Osteoblast (primary cell): ENCODE measurements at places on chromosomes 16 and 17. TPM values are rescaled to one million over a fixed set of nuclear protein-coding genes. Genes with fewer than 3 reads are reported as not detected.

- DNase-seq, result peak; percentile 69
Observed at GRCh38 chr17:66542129-66542966, 239.9 kb downstream of the PRKCA start.

- peak; percentile 97 for DNase-seq
Observed at GRCh38 chr17:17032131-17032692, 10.0 kb upstream of the MPRIP start.

GRCh38 chr17:66670206-66670605 lies 164.7 kb upstream of the CACNG5 start:
- no peak for DNase-seq

DNA sequence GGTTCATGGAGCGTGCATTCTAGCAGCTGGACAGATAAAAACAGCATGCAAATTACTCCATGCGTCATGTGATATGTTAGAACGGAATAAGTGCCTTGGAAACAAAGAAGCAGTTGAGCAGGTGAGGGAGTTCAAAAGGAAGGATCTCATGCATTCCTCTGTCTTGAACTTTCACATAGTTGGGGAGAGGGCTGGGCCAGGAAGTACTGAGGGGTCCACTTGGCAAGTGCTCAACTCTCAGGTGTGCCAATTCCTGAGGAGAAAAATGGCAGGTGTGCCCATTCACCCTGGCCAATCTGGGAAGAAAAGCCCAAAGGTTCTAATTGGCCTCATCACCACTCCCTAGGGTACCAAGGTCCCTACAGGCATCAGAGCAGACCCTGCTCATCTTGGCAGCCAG lies 67.7 kb downstream of the CES1 start:
- DNase-seq, result no peak

- DNase-seq, result peak; percentile 78
Observed at GRCh38 chr16:89104930-89105571, 11.4 kb downstream of the ACSF3 start.

GRCh38 chr17:70654706-70655105 lies 485.4 kb downstream of the KCNJ2 start:
- DNase-seq, result no peak

DNA sequence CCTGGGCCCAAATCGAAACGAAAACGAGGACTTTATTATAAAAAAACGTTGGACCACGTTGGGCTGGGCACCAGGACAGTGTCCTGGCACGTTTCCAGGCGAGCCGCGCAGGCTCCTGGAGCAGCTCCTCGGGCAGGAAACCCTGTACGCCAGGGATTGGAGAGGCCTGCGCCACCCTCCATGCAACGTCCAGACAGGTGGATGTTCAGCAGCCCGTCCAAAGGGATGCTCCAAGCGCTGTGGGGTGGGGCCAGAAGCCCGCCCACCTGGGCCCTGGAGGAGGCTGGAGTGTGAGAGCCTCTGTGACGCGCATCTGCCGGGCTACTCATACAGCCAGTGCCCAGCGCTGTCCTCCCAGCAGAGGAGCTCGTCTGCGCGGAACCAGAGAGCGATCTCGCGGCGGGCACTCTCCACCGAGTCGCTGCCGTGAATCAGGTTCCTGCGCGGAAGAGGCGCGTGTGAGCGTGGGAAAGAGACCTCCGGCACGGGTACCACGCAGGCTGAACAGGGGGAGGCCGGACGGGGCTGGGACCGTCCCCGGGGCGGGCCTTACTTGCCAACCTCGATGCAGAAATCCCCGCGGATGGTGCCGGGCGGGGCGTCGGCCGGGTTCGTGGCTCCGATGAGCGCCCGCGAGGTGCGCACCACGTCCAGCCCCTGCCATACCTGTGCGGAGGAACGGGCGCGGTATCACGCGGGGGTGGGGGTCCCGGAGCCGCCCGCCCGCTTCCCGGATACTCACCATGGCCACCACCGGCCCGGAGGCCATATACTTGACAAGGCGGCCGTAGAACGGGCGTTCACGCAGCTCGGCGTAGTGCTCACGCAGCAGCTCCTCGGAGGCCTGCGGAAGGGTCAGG lies 785 bp downstream of the NME3 start:
- peak; percentile 99 for DNase-seq

DNA sequence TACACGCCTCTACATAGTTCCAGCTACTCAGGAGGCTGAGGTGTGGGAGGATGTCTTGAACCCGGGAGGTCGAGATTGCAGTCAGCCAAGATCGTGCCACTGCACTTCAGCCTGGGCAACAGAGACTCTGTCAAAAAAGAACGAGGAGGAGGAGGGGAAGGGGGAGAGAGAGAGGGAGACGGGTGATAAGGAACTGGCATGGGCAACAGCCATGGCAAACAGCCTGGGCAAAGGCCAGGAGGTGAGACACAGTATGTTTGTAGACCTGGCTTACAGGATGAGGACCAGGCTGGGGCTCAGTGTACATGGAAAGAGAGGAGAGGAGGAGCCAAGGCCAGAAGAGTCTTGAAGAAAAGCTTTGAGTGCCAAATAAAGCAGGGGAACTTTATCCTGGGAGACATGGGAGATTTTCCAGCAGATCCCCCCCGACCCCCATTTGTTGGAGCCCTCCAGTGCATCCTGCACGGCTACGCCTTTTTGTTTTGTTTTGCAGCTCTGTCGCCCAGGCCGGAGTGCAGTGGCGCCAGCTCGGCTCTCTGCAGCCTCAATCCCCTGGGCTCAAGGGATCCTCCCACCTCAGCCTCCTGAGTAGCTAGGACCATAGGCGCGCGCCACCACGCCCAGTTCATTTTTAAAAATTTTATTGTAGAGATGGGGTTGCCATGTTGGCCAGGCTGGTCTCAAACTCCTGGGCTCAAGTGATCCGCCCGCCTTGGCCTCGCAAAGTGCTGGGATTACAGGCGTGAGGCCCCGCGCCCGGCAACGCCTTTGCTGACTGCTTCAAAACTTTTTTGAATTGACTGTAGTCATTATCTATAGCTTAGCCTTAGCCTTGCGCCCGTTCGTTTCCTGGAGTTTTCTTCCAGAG lies 1.3 kb upstream of the ALKBH5 start:
- peak; percentile 30 for DNase-seq

- DNase-seq, result no peak
Observed at GRCh38 chr17:45905814-45906213, 11.5 kb downstream of the MAPT start.

SLC7A6 gene
- 35.1 and 36.9 TPM in 2 replicates for total RNA-seq

DNA sequence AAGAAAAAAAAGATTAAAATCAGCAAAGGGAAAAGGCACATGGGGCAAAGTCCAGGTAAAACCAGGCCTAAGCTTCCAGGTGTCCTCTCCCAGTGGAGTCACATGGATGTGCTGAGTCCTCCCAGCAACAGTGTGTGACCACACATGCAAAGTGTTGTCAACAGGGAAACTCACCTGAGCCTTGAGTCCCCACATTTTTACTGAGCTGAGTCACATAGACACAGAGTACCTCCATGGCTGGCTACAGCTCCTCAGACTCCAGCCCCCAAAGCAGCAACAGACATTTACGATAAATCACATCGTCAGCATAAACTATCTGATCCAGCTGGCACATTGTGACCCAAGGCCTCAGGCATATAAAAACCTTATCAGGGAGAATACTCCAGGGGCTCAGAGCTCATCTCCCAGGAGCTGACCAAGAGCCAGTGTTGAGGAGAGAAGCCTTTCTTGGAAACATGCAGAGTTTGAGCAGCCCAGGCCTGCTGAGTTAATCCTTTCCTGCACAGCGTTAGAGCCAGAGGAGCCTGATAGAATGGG lies 20.5 kb downstream of the ERCC4 start:
- peak; percentile 61 for DNase-seq

- DNase-seq, result peak; percentile 18
Observed at GRCh38 chr17:40321961-40322357, 13.0 kb downstream of the RARA start.

DNA sequence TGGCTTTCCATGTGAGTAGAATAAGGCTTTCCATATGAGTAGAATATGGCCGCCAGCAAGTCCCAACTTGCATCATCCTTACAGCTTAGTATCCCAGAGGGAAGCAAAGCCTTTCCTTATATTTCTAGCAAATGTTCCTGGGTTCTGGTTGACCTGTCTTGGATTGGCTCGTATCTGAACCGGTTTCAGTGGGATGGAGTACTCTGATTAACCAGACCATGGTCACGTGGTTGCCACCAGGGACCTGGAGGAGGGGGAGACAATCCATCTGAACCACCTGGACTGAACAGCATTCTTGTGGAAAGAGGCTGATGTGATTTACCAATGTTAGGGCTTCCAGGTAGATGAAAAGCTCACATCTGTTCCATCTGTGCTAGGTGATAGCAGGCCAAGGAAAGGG lies 89.0 kb downstream of the SHISA6 start:
- no peak for DNase-seq

DNA sequence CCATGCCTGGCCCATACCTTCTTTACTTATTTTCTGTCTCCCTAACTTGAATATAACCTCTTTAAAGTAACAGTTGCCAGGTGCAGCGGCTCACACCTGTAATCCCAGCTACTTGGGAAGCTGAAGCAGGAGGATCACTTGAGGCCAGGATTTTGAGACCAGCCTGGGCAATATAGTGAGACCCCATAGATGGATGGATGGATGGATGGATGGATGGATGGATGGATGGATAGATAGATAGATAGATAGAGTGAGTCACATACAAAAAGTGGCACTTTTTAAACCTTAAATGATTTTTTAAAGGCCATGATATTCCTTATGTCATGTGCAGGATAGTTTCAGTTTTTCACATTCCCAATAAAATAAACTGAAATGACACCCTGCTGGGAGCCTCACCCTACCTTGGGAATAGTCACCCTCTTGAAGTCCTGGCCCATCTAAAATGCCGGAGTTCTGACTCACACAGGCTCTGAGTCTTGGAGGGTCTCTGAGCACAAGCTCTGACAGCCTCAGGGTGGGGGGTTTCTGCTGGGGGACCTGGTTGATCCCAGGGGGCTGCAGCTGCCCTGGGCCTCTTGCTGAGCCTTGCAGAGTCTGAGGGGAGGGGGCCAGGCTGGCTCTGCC lies 26.2 kb downstream of the CPNE2 start:
- peak; percentile 34 for DNase-seq

DNA sequence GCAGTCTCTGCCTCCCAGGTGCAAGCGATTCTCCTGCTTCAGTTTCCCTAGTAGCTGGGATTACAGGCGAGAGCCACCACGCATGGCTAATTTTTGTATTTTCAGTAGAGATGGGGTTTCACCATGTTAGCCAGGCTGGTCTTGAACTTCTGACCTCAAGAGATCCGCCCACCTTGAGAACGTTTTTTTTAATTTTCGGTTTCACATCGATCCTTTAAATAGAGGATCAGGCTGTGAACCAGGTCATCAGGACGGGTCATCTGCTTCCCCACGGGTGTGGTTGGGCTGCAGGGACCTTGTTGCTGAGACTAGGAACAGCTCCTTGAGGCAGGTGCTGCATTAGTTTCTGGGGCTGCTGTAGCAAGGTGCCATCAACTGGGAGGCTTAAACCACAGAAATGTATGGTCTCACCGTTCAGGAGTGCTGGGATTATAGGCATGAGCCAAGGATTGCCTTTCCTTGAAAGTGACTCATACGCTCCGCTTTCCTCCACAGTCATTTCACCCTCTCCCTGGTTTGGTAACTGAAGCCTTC lies 7.9 kb upstream of the NAGPA start:
- peak; percentile 85 for DNase-seq

- DNase-seq, result peak; percentile 93
Observed at GRCh38 chr16:4314532-4315185, 1.2 kb upstream of the GLIS2 start.

HBZ gene
- not detected in 2 replicates for total RNA-seq

DNA sequence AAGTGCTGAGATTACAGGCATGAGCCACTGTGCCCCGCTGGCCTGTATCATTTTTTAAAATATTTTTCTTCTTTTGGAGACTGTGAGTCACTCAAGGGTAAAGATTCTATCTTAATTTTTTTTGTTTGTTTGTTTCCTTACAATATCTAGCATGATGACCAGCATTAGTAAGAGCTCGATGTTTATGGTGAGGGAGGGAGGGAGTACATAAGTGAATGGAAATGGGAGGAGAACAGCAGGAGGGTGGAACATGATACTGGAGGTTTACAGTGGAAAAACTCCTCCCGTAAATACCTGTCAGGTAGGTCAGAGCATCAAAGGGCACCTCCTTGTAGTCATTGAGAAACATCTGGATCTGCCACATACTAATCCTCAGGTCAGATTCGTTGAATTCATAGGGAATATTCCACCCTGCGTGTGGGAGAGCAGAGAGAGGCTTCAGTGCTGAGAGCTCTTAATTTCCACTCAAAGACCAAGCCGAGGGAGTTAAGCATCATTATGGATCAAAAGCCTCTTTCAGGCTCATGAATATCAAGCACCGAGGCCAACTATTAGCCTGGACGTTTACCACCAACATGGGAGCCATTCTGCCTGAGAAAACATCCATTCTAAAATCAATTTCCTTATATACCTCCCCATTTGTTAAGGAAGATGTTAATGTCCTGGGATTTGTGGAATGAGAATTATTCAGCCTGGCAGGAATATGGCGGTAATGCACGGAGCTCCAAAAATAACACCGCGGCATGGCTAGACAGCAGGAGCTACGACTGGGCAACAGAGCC lies 51.8 kb downstream of the LYRM1 start:
- no peak for DNase-seq

- peak; percentile 66 for DNase-seq
Observed at GRCh38 chr17:45435481-45435880, 2.8 kb upstream of the ARHGAP27 start.

DNA sequence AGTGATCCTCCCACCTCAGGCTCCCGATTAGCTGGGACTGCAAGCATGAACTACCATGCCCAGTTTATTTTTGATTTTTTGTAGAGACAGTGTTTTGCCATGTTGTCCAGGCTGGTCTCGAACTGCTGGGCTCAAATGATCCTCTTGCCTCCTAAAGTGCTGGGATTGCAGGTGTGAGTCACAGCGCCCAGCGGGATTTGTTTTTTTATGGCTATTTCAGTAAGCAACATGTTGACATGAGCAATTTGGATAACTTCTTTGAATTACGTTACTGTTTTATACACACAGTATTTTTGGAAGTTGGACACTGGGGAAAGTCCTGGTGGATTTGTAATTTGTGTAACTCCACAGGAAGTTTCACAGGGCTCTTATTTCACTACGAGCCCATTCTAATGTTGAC lies 18.5 kb upstream of the RHOT1 start:
- no peak for DNase-seq

GRCh38 chr17:78950870-78951269 lies 25.7 kb upstream of the TIMP2 start:
- peak; percentile 18 for DNase-seq

DNA sequence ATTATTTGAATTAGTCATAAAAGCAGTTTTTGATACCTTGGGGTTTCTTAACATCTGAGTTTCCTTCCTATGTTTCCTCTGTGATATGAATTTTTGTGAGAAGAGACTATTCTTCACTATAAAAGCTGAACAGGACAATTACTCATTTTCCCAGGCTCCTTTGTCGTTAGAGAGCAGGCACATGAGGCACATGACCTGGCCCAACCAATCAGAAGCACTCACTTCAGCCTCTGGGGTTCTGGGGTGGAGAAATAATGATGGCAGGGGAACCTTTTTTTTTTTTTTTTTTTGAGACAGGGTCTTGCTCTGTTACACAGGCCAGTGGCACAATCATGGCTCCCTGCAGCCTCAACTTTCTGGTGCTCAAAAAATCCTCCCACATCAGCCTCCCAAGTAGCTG lies 145.5 kb upstream of the ASIC2 start:
- DNase-seq, result peak; percentile 47

- DNase-seq, result no peak
Observed at GRCh38 chr16:27644165-27644564, 94.2 kb downstream of the KATNIP start.

- DNase-seq, result no peak
Observed at GRCh38 chr17:69218986-69219385, 9.6 kb downstream of the ABCA10 start.

GRCh38 chr17:78258323-78259191 lies 27.1 kb downstream of the TMEM235 start:
- peak; percentile 82 for DNase-seq

- no peak for DNase-seq
Observed at GRCh38 chr17:13940858-13941665, 128.2 kb upstream of the COX10 start.

USP6 gene
- not detected in 2 replicates for total RNA-seq

KRTAP4-16 gene
- not detected in 2 replicates for total RNA-seq
